Memory B cell (primary cell): ENCODE measurements at places on chromosomes 6 and 20.

DNA sequence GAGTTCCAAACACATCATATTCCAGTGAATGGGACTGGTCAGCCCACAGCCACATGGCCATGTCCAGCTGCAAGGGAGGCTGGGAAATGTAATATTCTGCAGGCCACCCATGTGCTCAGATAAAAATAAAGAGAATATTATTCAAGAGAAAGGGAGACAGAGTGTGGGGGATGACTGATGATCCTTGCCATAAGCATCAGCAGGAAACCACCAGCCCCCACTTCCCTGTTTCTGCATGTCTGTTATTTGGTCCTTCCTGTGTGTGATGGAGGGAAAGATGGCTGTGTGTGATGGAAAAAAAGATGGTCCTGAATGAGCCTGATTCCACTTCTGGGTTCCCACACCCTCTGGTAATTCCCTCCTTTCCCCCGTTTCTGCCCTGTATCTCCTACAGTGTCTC is 13.1 kb upstream of the RSPO4 start:
- no peak for DNase-seq

DNA sequence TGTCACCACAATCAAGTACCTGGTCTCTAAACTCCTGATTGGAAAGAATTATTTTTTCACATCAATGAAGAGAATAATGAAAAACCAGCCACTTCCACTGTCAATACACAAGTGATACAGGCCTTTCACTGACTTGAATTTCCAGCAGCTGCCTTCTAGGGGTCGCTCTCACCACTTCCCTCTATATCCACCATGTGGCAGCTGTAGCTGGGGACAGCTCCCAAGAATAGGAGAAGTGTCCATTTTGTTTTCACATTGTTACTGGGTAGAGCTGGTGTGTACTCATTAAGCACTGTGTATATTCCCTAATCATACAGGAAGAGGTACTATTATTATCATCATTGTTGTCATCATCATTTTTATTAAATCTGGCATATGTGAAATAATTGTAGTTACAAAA is 438.4 kb upstream of the SPTLC3 start:
- DNase-seq: no peak

DNA sequence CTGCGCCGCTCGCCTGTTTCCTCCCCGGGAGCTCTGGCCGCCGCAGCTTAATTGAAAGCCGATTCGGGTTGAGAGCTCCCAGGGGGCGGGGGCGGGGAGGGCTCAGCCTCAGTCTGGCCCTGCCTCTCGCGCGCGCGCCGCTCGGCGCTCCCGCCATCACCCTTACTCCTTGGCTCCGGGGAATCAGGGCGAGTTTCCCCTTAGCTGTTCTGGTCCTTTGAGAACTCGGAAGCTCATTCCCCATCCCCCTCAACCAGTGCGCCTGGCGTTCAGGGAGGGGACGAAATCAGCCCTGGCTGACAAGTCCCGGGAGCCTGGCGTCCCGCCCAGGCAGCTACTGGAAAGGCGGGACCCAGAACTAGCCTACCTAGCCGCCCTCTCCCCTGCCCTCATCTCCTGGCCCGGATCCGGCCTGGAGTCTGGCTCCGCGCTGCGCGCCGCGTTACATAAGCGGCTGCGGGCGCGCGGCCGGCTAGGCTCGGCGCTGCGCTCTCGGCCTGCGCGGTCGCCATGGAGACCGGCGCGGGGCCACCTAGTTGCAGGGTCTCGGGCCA is 2.8 kb downstream of the SLC12A5 start:
- no peak for DNase-seq

- DNase-seq: no peak
Observed at GRCh38 chr6:112979830-112980229, 632.7 kb downstream of the RFPL4B start.

DNA sequence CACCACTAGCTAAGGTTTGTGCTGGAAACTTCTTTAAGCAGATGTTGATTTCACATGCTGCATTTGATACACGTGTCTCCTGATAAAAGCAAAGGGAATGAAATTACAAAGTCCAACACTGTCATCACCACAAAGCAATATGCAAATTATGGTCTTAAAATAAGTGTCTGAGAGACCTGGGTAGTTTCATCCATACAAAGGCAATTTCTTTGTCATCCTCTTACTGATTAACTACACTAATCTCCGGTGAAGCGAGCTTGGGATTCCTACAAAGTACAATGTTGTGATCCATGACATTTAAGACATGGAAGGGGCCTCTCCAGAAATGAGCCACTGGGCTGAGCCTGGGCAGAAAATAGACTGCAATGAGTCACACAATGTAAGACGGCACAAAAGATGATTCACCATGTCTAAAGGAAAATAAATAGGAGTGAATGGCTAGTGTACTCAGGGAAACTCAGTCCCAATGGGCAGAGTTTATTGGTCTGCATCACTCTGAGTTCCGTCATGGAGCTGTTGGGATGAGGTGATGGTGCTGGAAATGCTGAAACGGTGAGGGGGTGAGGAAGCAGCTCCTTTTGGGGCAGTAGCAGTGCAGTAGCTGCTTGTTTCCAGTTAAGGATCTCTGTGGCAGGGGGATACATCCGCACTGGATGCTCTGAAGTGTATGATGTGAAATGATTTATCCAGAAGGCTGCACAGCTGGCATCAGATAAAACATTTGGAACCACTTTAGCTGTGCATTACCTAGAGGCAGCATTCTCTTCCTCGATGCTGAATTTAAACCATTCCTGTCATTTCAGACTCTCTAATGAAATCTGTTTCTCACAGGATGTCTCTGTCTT is 103.3 kb downstream of the IBTK start:
- no peak for DNase-seq

GRCh38 chr6:87583822-87584221 is 6.0 kb downstream of the RARS2 start:
- DNase-seq: no peak

- DNase-seq: no peak
Observed at GRCh38 chr6:115512923-115513322, 547.8 kb downstream of the FRK start.

DNA sequence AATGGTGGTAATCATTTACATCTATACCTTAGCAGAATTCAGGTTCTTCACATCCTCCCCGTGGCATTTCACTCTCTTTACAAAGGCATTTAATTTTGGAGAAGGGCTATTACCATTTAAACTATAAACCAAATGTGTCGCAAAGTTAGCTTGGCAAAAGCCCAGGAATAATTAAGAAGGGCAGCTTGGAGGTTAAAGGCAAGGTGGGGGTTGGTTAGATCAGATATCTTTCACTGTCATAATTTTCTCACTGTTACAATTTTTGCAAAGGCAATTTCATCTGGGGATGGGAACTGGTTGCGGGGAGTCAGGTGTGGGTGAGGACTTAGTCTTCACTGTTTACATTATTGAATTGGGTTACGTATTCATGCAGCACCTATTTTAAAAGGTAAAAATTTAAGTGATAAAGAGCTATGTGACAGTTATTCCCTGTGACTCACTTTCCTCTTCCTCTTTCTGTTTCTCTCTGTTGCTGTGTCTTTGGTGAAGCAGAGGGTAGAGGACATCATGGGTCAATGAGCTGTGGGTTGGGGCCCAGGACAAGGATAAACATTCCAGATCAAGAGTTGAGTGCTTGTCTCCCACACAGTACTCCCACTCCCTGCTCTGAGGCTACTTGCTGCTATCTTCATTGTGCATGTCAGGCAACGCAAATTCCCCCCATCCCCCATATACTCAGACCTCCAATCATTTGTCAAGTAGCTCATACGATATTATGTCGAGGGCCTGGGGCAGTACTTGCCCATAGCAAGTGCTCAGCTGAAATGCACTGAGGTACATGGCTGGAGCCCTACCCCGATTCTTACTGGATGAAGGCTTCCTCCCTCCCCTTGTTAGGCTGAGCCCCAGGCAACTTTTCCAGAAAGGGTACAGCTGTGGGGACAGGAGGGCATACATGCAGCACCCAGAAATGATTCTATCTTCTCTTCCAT is 223.1 kb upstream of the MYLIP start:
- DNase-seq: no peak

- no peak for DNase-seq
Observed at GRCh38 chr6:167979436-167980139, 17.9 kb upstream of the KIF25 start.

DNA sequence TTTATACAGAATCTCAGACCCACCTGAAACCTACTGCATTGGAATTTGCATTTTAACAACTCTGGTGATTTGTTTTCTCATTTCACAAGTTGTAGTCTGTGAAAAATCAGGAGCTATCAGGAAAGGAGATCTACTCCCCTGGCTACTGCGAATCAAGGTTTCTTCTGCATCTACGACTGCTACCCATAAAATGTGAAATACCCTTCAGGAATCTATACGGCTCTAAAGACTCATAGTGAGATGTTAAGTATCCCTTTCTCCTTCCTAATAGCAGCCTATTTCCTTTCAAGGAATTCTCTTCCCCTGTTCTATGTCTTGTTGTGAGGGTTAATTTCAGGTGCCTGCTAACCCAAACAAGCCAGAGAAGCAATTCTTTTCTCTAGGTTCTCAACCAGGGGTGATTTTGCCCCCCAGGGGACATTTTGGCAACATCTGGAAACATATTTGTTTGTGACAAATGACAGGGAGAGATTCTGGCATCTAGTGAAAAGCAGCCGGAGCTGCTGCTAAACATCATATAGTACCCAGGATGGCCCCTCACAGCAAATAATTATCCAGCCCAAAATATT is 26.3 kb downstream of the WFDC3 start:
- DNase-seq: no peak

DNA sequence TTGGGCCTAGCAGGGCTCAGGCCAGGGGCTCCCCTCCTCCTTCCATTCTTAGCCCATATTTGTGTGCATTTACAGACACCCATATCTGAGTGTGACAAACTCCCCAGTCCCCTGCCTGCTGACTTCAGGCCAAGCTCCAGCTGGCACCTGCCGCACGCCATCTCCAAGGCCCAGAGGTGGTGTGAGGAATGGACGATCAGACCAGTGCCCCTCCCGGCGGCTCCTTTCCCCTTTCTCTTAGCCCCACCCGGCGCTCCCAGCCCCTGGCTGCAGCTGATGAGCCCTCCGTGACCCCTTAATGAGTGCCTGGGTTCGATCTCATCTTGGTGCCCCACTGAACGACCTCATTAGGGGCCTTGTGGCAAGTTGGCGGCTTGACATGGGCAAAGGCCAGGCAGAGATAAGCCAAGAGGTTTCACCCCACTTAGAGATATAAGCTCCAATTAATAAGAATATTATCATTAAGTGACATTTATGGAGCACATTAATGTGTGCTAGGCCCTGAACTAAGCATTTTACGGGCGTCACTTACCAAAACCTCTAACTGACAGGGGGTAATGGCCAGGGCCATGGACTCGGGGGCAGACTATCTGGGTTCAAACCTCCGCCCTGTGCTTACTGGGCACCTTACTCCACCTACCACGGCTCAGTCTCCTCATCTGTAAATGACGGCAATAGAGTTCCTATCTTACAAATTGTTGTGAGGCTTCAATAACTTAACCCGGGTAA is 17.5 kb downstream of the ADA start:
- no peak for DNase-seq

- no peak for DNase-seq
Observed at GRCh38 chr6:435441-436307, 44.1 kb downstream of the IRF4 start.

GRCh38 chr6:102717737-102718456 is 1324.4 kb downstream of the GRIK2 start:
- no peak for DNase-seq

GRCh38 chr6:159214281-159214680 is 45.1 kb downstream of the FNDC1 start:
- no peak for DNase-seq

DNA sequence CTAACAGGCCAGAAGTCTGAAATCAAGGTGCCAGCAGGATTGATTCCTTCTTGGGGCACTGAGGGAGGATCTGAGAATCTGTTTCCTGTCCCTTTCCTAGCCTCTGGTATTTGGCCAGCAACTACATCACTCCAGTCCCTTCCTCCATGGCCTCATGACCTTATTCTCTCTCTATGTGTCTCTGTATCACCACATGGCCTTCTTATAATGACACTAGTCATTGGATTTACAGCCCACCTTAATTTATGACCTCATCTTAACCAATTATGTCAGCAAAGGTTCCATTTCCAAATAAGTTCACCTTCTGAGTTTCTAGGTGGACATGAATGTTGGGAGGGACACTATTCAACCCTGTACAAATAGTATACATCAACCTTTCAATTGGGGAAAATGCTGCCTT is 29.3 kb downstream of the SCML4 start:
- no peak for DNase-seq

GRCh38 chr6:16232086-16232485 is 6.3 kb upstream of the GMPR start:
- DNase-seq: no peak

DNA sequence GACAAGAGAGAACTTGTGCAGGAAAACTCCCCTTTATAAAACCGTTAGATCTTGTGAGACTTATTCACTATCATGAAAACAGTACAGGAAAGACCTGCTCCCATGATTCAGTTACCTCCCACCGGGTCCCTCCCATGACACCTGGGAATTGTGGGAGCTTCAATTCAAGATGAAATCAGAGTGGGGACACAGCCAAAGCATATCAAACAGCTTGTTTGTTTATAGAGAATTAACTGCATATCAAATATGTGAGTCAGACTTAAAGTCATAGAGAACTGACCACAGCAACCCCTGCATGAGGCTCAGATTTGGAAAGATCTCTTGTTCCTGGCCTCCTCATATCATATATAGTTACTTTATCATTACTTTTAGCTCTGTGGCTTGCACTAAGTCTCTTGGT is 29.1 kb upstream of the HDAC2 start:
- no peak for DNase-seq

DNA sequence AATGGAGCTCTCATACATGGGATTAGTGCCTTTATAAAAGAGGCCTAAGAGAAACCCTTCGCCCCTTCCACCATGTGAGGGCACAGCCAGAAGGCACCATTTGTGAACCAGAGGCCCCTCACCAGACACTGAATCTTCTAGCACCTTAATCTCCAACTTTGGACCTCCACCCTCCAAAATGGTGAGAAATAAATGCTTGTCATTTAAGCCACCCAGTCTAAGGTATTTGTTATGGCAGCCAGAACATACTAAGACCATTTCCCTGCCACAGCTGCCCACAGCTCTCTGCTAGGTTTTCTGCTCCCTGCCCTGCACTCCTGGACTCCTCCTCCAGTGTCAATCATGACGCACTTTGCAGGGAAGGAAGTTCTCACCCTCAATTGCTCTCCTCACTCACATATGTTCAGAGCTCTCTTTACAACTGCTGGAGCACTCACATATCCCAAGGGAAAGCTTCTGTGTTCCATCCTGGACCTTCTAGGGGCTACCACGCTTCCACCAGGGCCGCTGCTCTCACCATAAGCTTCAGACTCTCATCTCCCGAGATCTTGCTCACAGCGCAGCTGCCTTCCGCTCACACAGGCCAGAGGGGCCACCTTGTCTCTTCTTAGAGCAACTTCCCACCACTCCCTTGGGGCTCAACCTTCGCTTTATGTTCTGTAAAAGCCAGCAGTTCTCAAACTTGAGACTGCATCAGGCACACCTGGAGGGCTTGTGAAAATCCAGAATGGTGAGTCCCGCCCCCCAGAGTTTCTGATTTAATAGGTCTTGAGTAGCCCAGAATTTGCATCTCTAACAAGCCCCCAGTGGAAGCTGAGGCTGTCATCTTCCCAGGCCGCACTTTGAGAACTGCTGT is 1.6 kb upstream of the LY86 start:
- DNase-seq: peak; percentile 50
